Left ventricle myocardium superior (tissue), 1 donor: ENCODE measurements at places on chromosomes 4 and X.

- DNase-seq, result no peak
These were observed 11.5 kb downstream of the LARP7 start for GRCh38 chr4:112648263-112649054.

GRCh38 chr4:187073820-187074219, 350.2 kb upstream of the FAT1 start:
- DNase-seq, result no peak

GRCh38 chrX:112520124-112520523, 159.6 kb downstream of the LHFPL1 start:
- no peak for DNase-seq

DNA sequence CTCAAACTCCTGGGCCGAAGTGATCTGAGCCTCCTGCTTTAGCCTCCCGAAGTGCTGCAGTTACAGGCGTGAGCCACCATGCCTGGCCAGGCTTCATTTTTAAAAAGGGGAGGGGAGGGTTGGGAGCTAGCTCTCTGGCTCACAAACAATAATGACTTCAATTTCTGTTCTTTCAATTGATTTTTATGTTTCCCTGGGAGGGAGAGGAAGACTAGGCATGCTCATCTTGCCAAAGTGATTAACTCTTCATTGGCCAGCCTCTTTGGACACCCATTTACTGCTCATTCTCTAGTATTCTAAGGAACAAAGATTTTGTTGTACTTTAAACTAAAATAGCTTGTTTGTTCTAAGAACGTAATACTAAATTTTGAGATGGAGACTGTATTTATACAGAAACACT, 43.4 kb upstream of the TRIM2 start:
- no peak for DNase-seq
